ENCODE measurements at places on chromosomes 3 and 15. TPM values are rescaled to one million over a fixed set of nuclear protein-coding genes. Genes with fewer than 3 reads are reported as not detected.

Gene HHLA2
- not detected for total RNA-seq

Gene CCDC39
- not detected for total RNA-seq

Gene MESP1
- 0.46 TPM for total RNA-seq

Gene MKRN2OS
- not detected for total RNA-seq

DNA sequence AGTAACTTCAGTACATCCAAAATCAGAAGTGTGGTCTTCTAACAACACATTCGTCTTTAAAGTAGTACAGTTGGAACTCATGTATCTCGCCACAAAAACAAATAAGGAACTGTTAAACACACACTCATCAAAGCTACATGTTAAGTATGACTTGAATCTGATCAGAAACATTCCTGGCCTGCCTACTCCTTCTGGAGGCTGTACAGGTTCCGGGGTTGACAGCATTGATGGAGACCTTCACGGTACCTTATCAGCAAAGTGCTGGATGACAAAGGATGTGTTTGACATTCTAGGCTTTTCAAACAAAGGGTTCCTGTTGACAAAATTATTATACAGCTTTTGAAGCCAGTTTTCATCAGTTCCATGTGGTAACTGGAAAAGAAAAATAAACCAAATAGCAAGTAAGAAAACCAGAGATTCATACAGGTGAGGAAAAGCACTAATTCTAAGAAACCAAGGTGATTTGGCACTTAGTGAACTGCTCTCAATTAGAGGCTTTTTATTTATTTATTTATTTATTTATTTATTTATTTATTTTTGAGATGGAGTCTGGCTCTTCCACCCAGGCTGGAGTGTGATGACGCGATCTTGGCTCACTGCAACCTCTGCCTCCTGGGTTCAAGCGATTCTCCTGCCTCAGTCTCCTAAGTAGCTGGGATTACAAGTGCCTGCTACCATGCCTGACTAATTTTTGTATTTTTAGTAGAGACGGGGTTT, 44.3 kb downstream of the MYO5C start:
- no peak for DNase-seq

DNA sequence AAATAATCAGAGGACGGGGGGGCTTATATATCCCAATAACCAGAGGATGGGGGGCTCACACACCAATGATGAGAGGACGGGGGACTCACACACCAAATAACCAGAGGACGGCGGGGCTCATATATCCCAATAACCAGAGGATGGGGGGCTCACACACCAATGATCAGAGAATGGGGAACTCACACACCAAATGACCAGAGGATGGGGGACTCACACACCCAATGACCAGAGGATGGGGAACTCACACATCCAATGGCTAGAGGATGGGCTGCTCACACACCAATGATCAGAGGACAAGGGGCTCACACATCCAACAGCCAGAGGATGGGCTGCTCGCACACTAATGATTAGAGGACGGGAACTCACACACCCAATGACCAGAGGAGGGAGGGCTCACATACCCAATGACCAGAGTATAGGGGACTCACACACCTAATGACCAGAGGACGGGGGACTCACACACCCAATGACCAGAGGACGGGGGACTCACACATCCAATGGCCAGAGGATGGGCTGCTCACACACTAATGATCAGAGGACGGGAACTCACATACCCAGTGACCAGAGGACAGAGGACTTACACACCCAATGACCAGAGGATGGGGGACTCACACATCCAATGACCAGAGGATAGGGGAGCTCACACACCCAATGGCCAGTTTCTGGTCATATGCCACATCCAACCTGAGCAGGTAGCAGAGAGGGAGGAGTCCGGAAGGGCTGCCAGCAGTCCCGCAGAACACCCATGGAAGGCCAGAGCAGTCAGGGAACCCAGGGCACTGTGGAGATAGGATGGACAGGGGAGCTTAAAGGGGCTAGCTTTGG, 10.6 kb downstream of the RAB6B start:
- no peak for DNase-seq

- no peak for DNase-seq
These were observed 25.0 kb upstream of the MUSTN1 start for GRCh38 chr3:52859686-52860423.

DNA sequence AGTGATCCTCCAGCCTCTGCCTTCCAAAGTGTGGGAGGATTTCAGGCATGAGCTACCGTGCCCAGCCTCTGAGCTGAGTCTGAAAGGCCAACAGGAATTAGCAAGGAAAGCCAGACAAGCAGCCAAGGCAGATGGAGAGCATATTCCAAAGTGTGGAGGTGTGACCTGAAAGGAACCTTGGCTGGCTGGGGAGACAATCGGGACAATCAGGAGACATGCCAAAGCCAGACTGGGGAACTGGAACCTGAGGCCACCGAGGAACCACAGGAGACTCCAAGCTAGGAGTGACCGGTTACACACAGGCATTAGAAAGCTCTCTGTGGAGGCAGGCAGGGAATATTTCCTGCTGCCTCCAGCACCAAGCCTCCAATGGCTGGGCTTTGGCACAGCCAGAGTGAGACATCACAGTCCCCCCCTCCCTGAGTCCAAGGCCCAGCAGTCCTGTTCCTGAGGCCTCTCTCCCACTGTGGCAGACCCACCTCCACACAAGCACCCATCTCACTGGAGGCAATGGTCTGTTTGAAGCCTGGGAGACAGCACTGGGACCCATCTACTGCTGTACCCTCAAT, 4.5 kb upstream of the C15orf39 start:
- no peak for DNase-seq

- DNase-seq, result no peak
These were observed 313.4 kb upstream of the STT3B start for GRCh38 chr3:31219131-31219843.

DNA sequence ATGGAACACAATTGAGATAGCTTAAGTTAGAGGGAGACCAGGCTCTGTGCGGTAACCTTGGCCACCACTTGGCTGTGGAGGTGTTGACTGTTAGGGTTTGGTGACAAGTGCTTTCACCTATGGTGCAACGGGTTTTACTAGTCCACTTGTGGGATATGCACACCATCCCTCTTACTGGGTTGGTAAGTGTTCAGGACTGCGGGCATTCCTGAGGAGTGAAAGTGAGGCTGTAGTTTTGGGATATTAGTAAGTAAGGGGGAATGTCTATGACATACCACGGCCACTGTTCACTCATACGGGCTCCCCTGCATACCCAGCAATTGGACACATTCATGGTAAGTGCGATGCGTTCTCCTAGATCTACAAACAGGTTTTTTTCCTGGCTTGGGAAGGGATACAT, 8.0 kb upstream of the RAD54L2 start:
- DNase-seq, result no peak

- no peak for DNase-seq
These were observed 60.4 kb downstream of the P3H2 start for GRCh38 chr3:190060192-190060775.

GRCh38 chr3:149009732-149010131, 18.4 kb downstream of the GYG1 start:
- DNase-seq, result no peak

- DNase-seq, result no peak
These were observed 80.6 kb upstream of the BHLHE40 start for GRCh38 chr3:4898454-4899313.

DNA sequence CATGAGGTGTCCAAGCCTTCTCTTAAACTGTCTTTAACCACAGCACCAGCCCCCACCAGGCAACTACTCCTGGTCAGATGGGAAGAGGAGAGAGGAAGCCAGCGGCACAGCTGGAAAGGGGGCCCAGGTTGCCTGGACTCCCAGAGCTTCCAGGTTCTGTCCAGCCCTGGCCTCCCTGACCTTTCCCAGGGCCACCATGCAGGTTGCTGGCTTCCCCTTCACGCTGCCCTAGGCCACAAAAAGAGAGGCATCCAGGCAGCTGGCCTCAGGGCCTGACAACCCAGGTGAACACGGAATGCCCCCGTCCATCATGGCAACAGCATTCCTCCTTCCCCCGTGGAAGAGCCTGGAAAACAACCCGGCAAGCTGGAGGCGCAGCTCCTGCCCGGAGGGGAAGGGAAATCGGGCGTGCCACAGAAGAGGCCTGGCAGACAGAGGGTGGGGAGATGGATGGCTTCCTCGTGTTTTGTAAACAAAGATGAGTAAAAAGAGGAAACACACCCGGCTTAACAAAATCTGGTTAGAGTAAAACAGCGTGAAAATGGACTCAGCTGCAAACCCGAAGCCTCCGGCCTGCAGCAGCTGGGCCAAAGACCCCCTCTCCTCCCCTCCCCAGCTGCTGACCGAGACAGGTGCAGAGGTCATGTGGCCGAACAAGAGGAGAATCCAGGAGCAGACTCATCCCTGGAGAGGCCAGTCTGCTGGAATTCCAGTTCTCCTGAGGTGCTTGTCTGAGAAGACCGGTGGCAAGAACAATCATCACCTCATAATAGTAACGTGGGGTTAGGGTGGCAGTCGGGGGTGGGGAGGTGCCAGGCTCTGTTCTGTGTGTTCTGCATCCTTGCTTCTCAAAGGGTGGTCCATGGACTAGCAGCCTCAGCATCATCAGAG, 15.5 kb downstream of the BMF start:
- no peak for DNase-seq

GRCh38 chr15:93048426-93048721, 40.6 kb downstream of the RGMA start:
- no peak for DNase-seq

DNA sequence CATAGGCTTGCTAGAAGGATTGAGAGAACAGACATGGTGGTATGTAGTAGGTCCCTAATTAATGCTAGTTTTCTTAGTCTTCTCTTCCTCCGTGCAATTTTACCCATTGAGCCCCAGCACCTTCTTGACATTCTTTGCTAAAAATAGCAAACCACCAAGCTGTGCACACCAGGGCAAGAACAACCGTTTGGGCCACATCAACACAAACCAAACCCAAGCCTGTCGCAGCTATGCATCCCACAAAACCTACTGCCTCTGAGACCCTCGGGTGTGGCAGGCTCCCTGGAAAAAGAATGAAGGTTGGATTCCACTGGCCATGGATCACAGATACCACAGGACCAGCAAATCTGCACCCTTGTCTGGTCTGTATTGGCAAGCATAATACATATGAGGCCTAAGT, 27.1 kb downstream of the HEG1 start:
- no peak for DNase-seq

- DNase-seq, result no peak
These were observed 46.6 kb downstream of the SPRED1 start for GRCh38 chr15:38299216-38299615.

- DNase-seq, result no peak
These were observed 78.8 kb downstream of the SOX2 start for GRCh38 chr3:181790561-181790960.

DNA sequence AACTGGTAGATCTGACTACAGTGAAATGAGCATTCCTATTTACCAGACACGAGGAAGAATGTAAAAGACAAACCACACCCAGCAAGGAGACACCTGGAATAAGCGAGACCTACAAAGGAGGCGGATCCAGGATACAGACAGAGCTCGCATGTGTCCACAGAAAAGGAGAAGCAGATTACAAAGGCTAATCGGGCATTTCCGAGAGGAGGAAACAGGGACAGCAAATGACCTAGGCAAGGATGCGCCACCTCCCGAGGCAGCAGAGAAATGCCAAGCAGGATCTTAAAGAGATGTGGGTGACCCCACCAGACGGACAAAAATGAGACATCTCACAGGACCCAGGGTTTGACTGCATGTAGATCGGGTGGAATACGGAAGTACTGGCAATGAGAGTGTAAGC, 63.2 kb upstream of the IQSEC1 start:
- DNase-seq, result no peak

- no peak for DNase-seq
These were observed 42.2 kb downstream of the CHDH start for GRCh38 chr3:53803816-53804695.

DNA sequence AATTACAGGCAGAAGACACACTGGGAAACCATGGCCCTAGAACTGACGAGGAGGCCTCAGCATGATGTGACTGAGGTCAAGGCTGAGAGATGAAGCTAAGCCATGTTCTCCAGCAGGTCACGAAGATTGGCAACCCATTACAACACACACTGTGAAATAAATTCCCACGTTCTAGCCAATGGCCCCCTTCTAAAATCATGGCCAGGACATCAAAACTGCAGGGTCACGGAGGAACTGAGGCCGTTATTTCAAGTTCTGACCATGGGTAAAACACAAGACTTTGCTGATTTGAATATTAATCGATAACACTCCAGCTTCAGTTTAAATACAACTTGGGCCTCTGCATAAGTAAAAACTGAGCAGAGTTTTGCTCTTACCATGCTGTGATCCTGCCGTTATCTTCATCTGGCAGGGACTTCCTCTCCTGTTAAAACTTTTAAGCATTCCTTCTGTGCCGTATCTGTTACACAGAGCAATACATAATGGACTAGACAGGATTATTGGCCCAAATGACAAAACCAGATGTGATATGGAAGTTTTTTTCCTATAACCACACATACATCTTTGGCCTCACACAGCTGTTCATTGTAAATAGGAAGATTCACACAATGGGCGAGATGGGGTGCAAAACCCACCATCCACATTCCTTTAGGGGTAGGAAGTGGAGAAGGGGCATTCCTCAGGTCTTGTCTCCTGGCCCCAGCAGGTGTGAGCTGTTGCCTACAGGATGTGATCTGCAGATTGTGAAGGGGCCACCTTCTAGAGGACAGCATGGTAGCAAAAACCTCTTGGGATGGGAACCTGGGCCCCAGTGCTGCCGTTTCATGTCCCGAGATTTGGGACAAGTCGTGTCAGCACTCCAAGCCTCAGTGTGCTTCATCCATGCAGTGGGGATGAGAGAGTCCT, 207.4 kb downstream of the OPA1 start:
- DNase-seq, result no peak

DNA sequence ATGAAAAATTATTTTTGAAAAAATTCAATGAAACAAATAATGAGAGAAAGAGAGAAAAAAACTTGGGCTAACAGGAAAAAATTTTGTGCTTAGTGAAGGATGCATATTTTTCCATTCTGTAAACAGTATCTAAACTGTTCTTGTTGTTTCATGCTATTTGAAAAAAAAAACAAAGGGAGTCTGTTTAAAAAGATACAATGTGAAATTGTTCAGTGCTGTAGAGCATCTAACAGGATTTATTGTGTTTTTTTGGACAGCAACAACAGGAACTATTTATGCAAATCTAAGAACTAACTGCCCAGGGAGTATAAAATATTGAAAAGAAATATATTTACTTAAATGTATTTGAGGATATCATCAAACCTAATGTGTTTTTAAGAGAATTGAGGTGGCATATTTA, 55.1 kb downstream of the PEX5L start:
- DNase-seq, result no peak

DNA sequence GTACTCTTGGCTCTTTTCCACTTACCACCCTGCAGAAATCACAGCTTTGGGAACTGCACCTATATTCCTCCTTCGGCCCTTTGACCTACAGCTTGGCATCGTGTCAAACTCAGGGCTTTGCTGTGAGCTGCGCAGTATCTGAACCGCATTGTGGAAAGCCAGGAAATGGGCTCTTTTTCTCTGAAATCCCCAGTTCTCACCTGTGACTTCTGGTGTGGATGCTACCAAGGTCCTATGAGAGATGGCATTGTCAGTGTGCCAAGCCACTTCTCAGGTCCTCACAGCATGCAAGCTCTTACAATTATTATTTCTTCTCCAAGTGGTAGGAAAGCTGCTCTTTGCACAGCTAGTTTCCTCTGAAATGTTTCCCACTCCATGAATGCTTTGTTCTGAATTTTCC, 450.6 kb upstream of the TBL1XR1 start:
- no peak for DNase-seq
